ENCODE measurements at places on chromosomes 13 and 19. TPM values are rescaled to one million over a fixed set of nuclear protein-coding genes. Genes with fewer than 3 reads are reported as not detected.

Gene TLE6
- 21.0 TPM for total RNA-seq

Gene FXYD5
- total RNA-seq, result 0.62 TPM

Gene ATP4B
- total RNA-seq, result not detected

GRCh38 chr13:49701491-49701890 is 10.2 kb upstream of the EBPL start:
- H3K27me3 ChIP-seq, result no peaks in the 10 kb centered on the region
- H3K27ac ChIP-seq, result no peak overlapping the region
- no peak overlapping the region for H3K4me3 ChIP-seq
- no peaks in the 10 kb centered on the region for H3K4me1 ChIP-seq
- peaks cover 33% of the 10 kb centered on the region for H3K36me3 ChIP-seq
- DNase-seq, result no peak

- DNase-seq, result no peak
- H3K27me3 ChIP-seq, result peaks cover 6% of the 10 kb centered on the region
- H3K27ac ChIP-seq, result no peak overlapping the region
- H3K36me3 ChIP-seq, result no peaks in the 10 kb centered on the region
- H3K4me1 ChIP-seq, result no peaks in the 10 kb centered on the region
- H3K4me3 ChIP-seq, result no peak overlapping the region
Observed at GRCh38 chr19:18978616-18979015, 37.6 kb upstream of the HOMER3 start.

DNA sequence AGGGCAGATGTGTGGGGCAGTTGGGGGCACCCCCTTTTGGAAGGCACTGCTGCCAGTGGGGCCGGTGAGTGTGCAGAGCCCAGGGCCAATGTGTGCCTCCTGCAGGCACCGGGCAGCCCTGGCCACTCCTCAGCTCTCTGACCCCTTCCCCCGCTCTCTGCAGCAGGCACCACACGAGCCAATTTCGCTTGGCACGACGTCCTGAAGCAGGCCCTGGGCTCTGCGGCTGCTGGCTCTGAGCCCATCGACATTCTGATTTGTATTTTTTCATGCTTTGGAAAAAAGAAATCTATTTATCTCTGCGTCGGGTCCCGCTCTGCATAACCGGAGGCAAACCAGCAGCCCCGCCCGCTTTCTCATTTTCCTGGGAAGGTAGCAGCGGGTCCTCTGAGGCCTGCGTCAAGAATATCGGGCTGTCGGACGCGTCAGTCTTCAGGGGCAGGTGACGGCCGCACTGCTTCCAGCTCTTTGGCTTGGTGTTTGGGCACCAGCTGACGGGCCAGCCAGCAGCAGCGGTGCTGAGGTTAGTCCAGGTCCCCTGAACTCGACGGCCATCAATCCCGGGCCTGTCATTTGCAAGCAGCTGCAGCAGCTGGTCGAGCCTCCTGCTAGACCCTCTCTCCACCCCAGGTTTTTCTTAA is 134.3 kb downstream of the KDM4B start:
- no peak overlapping the region for H3K27ac ChIP-seq
- H3K4me3 ChIP-seq, result no peak overlapping the region
- no peak for DNase-seq
- no peaks in the 10 kb centered on the region for H3K4me1 ChIP-seq
- peaks cover 25% of the 10 kb centered on the region for H3K36me3 ChIP-seq

GRCh38 chr13:113526466-113527220 is 36.1 kb upstream of the DCUN1D2 start:
- H3K27me3 ChIP-seq, result no peaks in the 10 kb centered on the region
- DNase-seq, result no peak
- H3K36me3 ChIP-seq, result peaks cover 42% of the 10 kb centered on the region
- H3K27ac ChIP-seq, result no peak overlapping the region
- no peaks in the 10 kb centered on the region for H3K4me1 ChIP-seq
